ENCODE measurements at places on chromosomes 2 and 18. TPM values are rescaled to one million over a fixed set of nuclear protein-coding genes. Genes with fewer than 3 reads are reported as not detected.
A peak's percentile ranks its signal among the peaks of the same experiment; 100 is the strongest.

DNA sequence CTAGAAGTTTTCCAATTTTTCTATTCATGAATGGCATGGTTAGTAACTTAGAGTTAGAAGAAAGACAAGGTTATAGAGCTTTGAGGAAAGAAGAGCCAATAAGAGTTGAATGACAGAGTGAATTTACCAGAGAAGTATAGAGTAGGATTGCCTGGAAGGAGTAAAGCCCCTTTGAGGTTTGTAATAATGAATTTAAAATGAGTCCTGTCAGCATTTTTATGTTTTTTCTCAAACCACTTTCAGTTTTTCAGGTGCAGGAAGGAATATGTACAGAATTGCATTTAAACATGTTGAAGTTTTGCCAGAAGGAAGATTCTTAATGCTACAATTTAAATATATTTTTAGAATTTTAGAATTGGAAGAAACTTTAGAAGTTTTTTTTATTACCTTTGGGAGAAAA lies 408.3 kb downstream of the DSC3 start:
- H3K27ac ChIP-seq = no peak overlapping the region
- no peak for DNase-seq

GRCh38 chr2:85886590-85886989 lies 2.2 kb downstream of the ST3GAL5 start:
- peaks cover 4% of the 10 kb centered on the region for H3K27me3 ChIP-seq
- H3K4me3 ChIP-seq = peak overlapping the region; percentile 7
- no peak overlapping the region for H3K27ac ChIP-seq
- H3K36me3 ChIP-seq = peaks cover 26% of the 10 kb centered on the region
- peaks cover 45% of the 10 kb centered on the region for H3K4me1 ChIP-seq
- DNase-seq = no peak

The MEP1B gene
- not detected for total RNA-seq

The GALNT5 gene
- not detected for total RNA-seq

GRCh38 chr2:28063492-28063962 lies 173.0 kb downstream of the BABAM2 start:
- peaks cover 22% of the 10 kb centered on the region for H3K36me3 ChIP-seq
- no peak for DNase-seq
- H3K27me3 ChIP-seq = no peaks in the 10 kb centered on the region
- H3K27ac ChIP-seq = no peak overlapping the region
- peaks cover 11% of the 10 kb centered on the region for H3K4me1 ChIP-seq
- no peak overlapping the region for H3K4me3 ChIP-seq

The TBR1 gene
- total RNA-seq = not detected

GRCh38 chr2:1791685-1792435 lies 47.5 kb upstream of the PXDN start:
- no peak overlapping the region for H3K4me3 ChIP-seq
- no peaks in the 10 kb centered on the region for H3K36me3 ChIP-seq
- H3K27me3 ChIP-seq = no peaks in the 10 kb centered on the region
- DNase-seq = no peak
- H3K4me1 ChIP-seq = no peaks in the 10 kb centered on the region

DNA sequence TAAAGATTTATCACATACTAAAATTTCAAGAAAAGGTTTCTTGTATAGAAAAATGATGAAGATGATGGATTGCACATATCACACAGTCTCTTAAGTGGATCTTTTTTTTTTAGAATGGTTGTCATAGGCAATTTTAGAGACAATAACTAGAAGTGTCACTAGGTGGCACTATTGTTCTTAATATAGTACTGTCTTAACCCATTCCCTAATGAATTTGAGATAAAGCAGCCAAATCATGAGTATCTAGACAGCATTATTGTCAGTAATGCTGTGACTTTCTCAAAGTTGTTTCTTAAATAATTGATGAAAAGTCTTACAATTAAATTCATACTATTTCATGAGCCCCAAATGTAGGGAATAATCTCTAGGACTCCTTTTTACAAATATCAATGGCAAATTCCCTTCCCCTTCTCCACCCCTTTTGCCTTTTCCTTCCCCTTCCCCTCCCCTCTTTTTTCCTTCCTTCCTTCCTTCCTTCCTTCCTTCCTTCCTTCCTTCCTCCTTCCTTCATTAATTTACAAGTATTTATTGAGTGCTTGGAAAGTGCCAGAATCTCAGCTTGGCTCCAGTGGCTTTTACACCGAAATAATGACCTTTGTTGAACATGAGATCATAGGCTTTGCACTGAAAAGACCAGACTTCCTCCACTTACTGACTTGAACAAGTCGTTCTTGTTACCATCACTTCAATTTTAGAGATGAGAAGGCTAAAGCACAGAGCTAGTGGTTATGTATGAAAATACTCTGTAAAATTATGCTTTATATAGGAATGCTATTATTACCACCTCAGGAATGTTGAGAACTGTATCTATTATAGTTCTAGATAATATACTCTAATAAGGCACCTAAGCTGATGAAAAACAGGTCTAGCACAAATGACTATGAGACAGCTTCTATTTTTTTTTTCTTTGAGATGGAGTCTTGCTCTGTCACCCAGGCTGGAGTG lies 19.8 kb downstream of the MYL12B start:
- H3K4me3 ChIP-seq = no peak overlapping the region
- H3K27me3 ChIP-seq = no peaks in the 10 kb centered on the region
- H3K27ac ChIP-seq = peak overlapping the region; percentile 38
- H3K36me3 ChIP-seq = peaks cover 21% of the 10 kb centered on the region
- peaks cover 5% of the 10 kb centered on the region for H3K4me1 ChIP-seq

DNA sequence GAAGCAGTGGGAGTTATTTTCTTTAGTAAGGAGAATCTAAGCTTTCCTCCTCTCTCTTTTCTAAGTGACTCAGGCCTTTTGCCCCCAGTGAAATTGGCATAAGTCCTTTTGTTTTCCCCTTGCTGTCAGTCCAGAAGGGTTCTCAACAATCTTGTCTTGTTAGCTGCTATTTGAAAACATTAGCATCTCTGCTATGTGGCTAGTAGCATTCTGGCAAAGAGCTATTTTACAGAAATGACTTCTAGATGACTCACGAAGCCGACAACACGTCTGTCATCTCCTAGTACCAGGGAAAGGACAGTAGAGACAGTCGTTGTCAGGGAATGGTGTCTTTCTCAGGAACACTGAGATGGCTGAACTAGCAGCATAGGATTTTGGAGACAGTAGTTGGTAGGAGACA lies 14.7 kb downstream of the SMARCAL1 start:
- peaks cover 84% of the 10 kb centered on the region for H3K36me3 ChIP-seq
- peaks cover 3% of the 10 kb centered on the region for H3K4me1 ChIP-seq
- no peak overlapping the region for H3K27ac ChIP-seq
- no peak for DNase-seq
- no peaks in the 10 kb centered on the region for H3K27me3 ChIP-seq

The COL4A4 gene
- total RNA-seq = not detected

DNA sequence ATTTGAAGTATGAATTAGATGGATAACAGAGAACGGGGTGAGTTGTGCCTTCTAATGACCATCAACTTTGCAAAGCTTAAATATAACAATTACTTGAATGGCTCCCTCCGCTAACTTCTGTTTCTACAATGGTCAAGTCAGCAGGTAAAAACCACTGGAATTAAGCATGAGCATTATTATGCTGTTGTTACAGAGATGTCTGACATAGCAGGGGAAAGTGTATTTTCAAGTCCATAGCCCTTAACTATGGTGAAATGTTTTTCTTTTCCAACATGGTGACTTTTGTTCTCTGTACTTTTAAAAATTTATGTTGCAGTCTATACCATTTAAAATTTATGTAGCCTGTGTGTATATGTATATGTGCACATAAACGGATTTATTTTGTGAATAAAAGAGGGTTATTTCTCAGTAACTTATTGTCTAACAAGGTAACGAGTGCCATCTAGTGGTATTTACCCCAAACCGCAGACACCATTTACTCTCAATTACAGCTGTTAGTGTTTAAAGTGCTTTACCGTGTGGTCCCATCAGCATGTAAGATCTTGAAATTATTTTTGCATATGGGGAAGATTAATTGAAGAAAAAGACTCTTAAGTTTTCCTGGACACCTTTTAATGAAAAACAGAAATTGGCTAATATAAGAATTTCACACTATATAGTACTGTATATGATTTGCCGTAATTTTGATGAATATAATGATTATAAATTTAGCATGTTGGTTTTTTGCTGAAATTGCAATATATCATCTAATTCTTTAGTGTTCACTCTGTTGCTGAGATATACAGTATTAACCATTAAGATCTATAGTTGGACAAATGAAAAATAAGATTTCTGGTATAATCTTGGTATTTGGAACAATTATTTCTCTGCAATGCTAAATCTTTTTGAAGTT lies 78.2 kb downstream of the UBE2E3 start:
- no peaks in the 10 kb centered on the region for H3K27me3 ChIP-seq
- DNase-seq = no peak
- H3K36me3 ChIP-seq = no peaks in the 10 kb centered on the region
- no peak overlapping the region for H3K4me3 ChIP-seq

DNA sequence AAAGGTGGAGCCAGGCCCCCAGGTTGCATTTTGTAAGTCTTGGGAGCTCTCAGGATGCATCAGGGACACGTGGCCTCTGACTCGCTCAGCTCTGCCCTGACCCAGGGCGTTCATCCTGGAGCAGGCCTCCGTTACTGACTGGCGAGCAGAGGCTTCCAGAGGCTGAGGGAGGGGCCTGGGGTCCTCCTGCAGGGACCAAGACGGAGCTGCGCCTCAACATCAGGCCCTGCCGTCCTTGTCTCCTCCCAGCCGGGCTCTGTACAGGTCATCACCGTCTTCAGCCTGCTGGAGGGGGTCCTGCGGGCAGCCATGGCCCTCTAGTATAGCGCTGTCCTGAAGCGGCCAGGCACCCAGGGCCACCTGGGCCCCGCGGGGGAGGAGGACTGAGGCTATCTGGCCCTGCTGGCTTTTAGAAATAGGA lies 10.2 kb upstream of the ALPP start:
- H3K27me3 ChIP-seq = no peaks in the 10 kb centered on the region
- peaks cover 12% of the 10 kb centered on the region for H3K4me1 ChIP-seq
- no peak for DNase-seq
- H3K4me3 ChIP-seq = no peak overlapping the region

The EFEMP1 gene
- total RNA-seq = not detected

The CD8B2 gene
- total RNA-seq = not detected

DNA sequence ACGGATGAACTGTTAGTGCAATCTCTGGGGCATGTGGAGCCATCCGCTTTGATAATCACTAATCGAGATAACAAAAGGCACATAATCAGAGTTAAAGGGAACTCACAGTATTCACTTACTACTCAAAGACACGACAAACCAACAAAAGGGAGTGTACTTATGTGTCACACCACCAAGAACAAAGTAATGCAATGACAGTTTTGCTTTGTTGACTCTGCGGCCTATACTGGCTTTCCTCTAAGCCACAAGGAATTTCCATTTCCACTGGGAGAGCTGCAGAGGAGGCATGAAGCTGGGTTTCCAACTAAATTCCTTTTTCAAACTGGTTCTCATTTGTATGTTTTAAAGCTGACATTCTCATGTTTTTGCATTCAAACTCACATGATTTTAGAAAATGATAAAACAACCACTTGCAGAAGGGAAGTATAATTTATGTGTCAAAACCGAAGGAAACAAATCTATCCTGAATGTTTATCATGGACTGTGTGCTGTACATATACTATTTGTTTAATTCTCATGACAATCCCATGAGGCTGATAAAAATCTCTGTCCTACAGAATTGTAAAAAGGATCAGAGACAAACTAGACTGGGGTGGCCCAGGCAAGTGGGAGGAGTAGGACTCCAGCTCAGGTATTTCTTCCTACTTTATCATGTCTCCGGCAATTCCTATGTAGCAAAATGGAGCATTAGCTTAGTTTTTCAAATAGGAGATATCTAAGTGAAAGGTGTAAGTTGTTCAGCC lies 149.6 kb upstream of the SMAD7 start:
- no peaks in the 10 kb centered on the region for H3K27me3 ChIP-seq
- H3K4me1 ChIP-seq = peaks cover 6% of the 10 kb centered on the region
- H3K36me3 ChIP-seq = peaks cover under 1% of the 10 kb centered on the region
- no peak overlapping the region for H3K27ac ChIP-seq

DNA sequence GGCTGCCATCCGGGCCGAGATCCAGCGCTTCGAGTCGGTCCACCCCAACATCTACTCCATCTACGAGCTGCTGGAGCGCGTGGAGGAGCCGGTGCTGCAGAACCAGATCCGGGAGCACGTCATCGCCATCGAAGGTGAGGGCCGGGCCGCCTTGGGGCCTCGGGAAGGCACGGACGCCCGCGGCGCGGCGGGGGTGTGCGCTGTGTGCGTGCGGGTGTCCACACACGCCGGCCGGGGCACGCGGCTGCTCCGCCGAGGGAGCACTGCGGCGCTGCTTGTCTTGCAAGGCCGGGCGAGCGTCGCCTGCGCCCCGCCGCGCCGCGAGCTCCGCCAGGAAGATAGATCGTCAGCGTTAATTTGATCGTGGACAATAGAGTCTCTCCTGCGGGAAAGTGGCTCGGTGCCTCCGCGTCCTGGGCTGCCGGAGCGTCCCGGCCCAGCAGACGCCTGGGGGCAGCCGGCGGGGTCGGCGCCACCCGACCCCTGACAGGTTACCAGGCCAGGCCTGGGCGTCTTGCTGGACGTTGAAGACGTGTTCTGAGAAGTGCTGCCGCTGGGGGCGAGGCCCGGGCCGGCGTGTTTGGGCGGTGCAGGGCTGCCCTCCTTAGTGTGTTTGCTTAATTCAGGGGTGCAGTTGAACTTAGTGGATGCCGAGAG lies 1.0 kb downstream of the AGAP1 start:
- no peak for DNase-seq
- H3K36me3 ChIP-seq = no peaks in the 10 kb centered on the region
- H3K27me3 ChIP-seq = peaks cover 54% of the 10 kb centered on the region
- H3K4me1 ChIP-seq = peaks cover 2% of the 10 kb centered on the region
- H3K27ac ChIP-seq = no peak overlapping the region

- no peak for DNase-seq
- peaks cover 9% of the 10 kb centered on the region for H3K36me3 ChIP-seq
- no peaks in the 10 kb centered on the region for H3K27me3 ChIP-seq
- H3K4me3 ChIP-seq = no peak overlapping the region
These were observed 125.9 kb upstream of the SMAD7 start for GRCh38 chr18:49076654-49077166.

- no peaks in the 10 kb centered on the region for H3K4me1 ChIP-seq
- H3K36me3 ChIP-seq = no peaks in the 10 kb centered on the region
- H3K27me3 ChIP-seq = no peaks in the 10 kb centered on the region
- no peak overlapping the region for H3K27ac ChIP-seq
- H3K4me3 ChIP-seq = no peak overlapping the region
- no peak for DNase-seq
These were observed 1837.5 kb upstream of the CELF4 start for GRCh38 chr18:39403121-39403520.

DNA sequence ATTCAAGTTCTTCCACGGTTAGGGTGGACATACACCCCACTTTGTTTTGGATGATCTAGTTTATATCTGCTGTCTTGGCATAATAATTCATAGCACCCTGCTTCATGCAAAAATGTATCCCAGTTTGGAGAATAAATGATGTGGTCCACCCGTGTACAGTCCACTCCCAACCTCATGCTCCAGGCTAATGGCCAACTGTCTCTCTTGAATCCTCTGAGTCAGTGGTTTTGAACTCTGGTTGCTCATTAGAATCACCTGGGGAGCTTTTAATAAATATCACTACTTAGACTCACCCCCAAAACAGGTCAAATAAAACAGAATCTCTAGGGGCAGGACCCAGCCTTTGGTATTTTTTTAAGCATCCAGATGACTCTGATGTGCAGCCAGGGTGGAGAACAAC lies 78.5 kb downstream of the SDC1 start:
- no peak for DNase-seq
- H3K36me3 ChIP-seq = no peaks in the 10 kb centered on the region
- no peak overlapping the region for H3K27ac ChIP-seq

The EFR3B gene
- total RNA-seq = 0.46 TPM

The SERPINB13 gene
- not detected for total RNA-seq

The FBXO48 gene
- total RNA-seq = 1.3 TPM
